ENCODE measurements at places on chromosomes 2 and 18. TPM values are rescaled to one million over a fixed set of nuclear protein-coding genes. Genes with fewer than 3 reads are reported as not detected.

GRCh38 chr2:156436497-156437085 is 412 bp downstream of the GPD2 start:
- DNase-seq, result peak; percentile 26

DNA sequence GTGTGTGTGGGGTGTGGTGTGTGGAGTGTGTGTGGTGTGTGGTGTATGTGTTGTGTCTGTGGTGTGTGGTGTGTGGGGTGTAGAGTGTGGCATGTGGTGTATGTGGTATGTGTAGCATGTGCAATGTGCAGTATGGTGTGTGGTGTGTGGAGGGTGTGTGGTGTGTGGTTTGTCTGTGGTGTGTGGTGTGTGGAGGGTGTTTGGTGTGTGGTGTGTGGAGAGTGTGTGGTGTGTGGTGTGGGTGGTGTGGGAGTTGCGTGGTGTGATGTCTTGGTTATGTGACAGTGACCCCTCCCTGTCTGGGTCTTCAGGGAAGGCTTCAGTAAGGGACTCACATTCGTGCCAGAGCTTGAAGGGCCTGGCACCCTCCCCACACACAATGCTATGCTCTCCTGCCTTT is 718.2 kb upstream of the SOX11 start:
- peak; percentile 77 for DNase-seq

DNA sequence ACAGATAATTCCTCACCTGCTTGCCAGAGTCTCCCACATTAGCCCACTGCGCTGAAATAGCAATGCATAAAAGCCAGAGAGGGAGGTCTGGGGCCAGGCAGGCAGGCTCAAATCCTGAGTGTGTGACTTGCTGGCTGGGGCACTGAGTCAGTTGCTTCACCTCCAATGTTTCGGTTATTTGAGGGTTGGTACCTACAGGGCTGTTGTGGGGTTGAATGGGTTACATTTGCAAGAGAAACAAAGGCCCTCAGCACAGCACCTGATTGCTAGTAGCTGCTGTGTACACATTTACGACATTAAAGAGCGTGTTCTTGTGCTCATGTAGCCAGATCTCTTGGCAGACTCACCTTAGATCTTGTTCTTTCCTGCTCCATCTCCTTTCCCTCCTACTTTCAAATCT is 34.1 kb upstream of the FAM110C start:
- DNase-seq, result no peak

GRCh38 chr2:68908392-68908970 is 37.3 kb upstream of the BMP10 start:
- peak; percentile 27 for DNase-seq

DNA sequence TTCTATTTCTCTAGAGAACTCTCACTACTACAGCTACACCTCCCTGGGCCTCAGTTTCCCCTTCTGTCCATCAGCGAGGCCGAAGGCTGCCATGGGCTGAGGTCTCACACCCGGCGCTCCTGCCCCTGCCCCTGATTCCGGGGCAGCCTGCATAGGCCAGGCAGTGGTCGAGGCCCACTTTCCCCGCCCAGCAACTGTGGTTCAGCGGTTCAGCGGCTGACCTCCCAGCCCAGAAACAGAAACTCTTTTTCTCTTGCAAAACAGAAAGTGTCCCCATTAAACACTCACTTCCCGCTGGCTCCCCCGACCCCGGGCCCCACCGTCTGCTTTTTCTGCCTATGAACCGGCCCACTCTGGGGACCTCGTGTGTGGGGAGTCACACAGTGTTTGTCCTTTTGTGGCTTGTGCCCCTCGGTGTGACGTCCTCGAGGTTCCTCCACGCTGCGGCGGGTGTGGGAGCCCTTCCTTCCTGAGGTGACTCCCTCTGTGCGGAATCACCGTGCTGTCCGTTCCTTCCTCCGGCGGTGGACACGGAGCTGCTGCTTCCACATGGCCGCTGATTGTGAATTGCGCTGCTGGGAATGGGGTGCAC is 16.0 kb downstream of the PDCD1 start:
- DNase-seq, result peak; percentile 91

GRCh38 chr2:132496555-132496954 is 80.0 kb downstream of the GPR39 start:
- no peak for DNase-seq

CFAP221 gene
- 0.36 TPM for total RNA-seq

- DNase-seq, result no peak
Observed at GRCh38 chr18:8538935-8539334, 70.3 kb upstream of the RAB12 start.

DNA sequence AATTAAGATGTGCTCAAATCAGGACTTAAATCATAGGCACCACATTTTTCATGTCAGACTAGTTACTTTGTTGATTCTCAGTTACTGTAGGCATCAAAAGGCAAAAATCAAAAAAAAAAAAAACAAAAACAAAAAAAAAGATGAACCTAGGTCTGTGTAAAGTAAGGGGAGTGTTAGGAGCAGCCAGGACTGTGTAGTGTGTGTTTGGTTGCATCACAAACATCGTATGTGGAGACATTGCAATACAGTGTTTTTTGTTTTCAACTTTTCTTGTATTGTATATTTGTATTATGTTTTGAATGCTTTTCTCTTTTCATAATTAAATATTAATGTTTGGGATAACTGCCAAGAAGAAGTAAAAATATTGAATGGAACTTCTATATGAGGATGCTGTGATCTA is 82.1 kb downstream of the ACSL3 start:
- no peak for DNase-seq

GBX2 gene
- not detected for total RNA-seq

GRCh38 chr2:26685989-26686839 is 6.3 kb upstream of the KCNK3 start:
- peak; percentile 51 for DNase-seq

DNA sequence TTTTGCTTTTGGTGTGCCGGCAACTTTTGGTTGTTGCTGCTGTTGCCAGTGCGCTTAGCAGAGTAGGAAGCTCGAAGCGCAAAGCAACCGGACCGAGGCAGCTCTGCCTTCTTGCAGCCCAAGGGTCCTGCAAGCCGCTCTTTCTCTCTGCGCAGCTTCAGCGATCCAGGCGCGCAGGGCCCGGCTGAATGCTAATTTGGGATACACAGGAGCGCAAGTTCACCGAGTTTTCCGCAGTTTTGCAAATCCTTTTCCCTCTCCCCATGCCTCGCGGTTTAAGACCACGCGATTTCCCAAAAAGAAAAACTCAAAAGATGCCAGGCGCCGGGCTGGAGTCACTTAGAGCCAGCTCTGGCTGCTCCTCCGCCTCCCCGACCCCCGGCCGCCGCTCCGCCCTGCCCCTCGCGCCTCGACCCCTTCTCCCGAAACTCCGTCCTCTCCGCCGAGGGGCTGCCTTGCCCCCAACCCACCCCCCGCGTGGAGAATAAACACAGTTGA is 13.5 kb upstream of the SIX3 start:
- DNase-seq, result no peak

- DNase-seq, result no peak
Observed at GRCh38 chr2:113060396-113060795, 1.4 kb downstream of the IL36RN start.

DNA sequence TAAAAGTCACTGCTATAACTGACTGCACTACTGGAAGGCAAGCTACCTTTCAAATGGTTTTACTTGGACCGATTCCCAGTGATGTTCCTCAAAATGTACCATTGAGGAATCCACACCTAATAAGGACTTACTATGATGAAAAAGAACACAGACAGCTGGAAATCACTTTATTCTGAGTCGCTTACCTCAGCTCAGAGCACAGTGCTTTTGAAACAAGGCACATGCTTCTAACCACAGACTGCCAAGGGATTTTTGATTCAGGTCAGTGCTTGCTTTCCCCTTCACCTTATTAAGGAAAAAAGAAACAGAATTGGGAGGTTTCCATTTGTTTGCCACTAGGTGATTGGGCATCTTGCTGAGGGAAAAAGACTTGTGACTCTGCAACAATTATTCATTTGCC is 707.5 kb upstream of the FSHR start:
- DNase-seq, result no peak

DNA sequence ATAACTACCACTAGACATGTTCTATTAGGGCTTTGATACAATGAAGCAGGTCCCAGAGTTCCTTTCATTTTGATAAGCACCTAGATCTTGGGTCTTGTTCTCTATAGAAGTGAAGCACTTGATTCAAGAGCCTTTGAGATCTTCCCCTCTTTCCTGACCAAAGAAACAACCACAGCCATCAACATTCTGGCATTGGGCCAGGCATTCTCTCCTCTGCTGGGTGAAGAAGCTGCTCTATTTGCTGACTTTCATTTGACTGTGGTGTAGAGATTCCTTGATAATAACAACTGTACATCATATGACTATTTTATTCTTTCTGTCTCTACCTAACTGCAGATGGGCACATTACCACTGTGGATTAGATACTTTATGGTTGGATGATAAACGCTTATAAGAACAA is 96.6 kb upstream of the LYPD1 start:
- no peak for DNase-seq

DNA sequence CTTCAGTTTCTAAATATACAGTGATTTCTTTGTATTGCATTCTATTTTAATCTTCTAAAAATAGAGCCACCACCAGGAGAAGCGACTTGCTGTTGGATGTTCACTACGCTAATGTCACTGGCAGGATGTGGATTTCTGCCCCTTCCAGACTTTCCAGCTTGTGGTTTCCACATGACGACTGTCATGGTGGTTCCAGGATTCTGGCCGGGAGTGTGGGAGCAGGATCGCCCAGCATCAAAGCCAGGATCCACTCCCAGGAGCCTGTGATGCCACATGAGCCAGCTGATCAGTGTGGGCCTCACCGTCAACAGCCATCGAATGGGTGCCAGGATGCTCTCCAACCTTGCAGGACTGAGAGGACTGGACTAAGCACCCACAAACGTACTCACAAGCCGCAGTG is 148.8 kb downstream of the HDAC4 start:
- peak; percentile 67 for DNase-seq

DNA sequence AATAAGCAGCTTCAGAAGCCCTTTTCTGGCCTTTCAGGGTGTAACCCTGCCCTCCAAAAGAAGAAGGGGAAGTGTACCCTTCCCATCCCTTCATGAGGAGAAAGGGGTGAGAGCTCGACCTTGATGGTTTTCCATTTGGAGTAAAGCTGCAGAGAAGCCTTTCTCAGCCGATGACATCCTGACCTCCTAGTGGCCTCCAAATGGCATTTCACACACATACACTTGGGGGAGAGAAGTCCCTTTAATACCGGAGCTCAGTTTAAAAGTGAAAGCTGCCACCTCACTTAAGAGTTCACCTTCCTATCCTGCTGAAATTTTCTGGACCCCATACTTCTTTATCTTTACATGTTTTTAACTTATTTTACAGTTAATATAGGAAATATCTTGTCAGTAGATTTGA is 716.7 kb downstream of the DCDC2C start:
- no peak for DNase-seq

GRCh38 chr18:51461956-51462355 is 264.5 kb upstream of the MEX3C start:
- DNase-seq, result no peak

DNA sequence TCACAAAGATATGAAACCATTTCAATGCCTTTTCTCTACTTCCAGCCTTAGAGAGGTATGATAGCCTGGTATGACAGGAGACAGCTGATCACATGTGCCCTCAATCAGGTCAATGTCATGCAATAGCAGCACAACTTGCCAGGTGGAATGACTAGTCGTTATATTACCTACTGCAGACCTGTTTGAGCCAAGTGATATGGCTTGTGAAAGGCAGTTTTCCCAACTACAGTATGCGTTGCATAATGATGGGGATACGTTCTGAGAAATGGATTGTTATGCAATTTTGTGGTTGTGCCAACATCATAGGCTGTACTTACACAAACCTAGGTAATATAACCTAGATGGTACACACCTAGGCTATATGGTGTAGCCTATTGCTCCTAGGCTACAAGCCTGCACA is 262.8 kb downstream of the ICOS start:
- DNase-seq, result no peak

DNA sequence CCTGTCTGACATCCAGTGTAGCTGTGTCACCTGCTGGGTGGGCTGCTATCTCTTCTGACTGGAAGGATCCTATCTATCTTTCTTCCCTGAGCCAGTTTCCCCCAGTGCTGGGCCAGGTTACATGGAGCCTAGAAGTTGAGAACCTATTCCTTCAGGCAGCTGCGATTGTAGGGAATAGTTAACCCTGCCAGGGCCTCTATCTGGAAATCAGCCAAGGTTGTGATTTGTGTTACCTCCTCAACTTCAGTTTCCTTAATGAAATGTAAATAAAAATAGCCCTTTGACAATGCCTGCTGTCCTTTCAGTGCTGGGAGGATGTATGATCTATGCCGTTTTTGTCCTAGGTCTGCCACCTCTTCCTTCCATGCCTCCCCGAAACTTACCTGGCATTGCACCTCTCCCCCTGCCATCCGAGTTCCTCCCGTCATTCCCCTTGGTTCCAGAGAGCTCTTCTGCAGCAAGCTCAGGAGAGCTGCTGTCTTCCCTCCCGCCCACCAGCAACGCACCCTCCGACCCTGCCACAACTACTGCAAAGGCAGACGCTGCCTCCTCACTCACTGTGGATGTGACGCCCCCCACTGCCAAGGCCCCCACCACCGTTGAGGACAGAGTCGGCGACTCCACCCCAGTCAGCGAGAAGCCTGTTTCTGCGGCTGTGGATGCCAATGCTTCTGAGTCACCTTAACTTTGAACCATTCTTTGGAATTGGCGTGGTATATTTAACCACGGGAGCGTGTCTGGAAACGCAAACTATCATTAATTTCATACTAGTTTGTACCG is 36.6 kb downstream of the GORASP2 start:
- DNase-seq, result peak; percentile 71

GRCh38 chr18:34971313-34971712 is 69.9 kb upstream of the MAPRE2 start:
- peak; percentile 54 for DNase-seq

- peak; percentile 48 for DNase-seq
Observed at GRCh38 chr2:218228366-218229090, 11.5 kb downstream of the ARPC2 start.

GRCh38 chr2:107621186-107622165 is 205.2 kb upstream of the RGPD4 start:
- DNase-seq, result no peak

GRCh38 chr2:67922080-67922785 is 140.6 kb downstream of the C1D start:
- no peak for DNase-seq

PHOSPHO2 gene
- 5.0 TPM for total RNA-seq

DNA sequence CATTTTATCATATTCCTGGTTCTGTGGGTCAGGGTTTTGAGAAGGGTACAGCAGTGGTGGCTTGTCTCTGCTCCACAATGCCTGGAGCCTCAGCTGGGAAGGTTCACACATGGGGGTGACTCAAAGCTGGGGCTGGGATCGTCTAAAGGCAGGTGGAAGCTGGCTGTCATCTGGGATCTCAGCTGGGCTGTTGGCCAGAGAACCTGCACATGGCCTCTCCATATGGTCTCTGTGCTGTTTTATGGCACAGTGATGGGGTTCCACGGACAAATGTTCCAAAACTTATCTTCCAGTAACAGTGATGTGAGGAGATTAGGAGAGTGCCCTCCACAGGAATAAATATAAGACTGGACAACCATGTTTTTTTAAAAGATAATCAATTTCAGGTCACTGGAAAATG is 191.4 kb downstream of the SS18 start:
- no peak for DNase-seq
